NCI-H2171 treated with DMSO at 0.1 percent for 48 hours (cell line): ENCODE measurements at places on chromosomes 7 and 10.

GRCh38 chr7:101081432-101081831 lies 3.8 kb upstream of the TRIM56 start:
- no peak for DNase-seq

DNA sequence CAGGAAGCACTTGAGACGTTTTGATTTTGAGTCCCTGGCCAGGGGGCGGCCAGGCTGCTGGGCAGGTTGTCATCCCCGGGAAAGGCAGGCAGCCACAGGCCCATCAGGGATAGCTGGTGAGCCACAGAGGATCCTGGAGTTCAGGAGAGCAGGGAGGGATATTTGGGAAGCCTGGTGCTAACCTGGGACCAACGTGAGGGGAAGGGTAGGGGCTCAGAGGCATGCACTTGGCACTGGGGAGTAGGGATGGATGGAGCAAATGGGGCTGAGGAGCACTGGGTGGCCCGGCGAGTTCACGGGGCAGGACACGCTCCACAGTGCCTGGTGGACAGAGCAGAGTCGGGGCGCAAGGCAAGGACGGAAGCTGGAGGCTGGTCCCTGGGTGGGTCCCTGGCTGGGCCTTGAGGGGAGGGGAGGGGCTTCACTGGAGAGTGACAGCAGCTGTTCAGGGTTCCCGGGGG lies 30.2 kb downstream of the LRRC27 start:
- DNase-seq = no peak

DNA sequence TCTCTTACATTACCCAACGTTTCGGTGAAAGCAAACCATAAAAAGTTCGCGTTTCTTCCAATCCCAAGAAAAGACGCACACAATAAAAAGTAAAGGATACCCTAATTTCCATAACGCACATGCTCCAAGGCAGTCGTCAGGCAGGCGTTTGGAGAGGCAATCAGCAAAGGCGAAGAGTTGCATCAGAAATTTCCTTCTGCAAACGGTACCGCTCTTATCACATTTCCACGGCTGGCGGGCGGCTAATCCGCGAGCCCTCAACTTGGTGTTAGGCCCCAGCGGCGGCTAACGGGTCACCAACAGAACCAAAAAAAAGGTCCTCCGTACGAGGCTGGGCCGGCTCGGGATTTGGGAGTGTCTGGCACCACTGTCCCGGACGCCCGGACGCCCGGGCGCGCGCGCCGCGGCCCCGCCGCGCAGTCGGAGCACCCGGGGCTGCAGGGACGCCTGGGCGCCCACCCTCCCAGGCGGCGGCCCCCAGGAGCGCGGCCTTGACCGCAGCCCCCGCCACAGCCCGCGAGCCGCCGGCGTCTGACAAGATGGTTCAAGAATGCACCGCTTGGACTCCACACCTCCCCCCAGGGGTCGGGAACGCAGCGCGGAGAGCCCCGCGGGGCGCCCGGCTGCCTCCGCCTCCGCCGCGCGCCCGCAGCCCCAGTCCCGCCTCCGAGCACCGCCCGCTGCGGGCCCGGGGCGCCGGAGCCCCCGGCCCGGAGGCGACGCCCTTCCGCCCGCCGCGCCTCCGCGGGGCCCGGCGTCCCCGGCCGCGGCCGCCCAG lies 9.8 kb upstream of the GRB10 start:
- no peak for DNase-seq

- no peak for DNase-seq
Observed at GRCh38 chr10:7107285-7107684, 303.5 kb downstream of the SFMBT2 start.

DNA sequence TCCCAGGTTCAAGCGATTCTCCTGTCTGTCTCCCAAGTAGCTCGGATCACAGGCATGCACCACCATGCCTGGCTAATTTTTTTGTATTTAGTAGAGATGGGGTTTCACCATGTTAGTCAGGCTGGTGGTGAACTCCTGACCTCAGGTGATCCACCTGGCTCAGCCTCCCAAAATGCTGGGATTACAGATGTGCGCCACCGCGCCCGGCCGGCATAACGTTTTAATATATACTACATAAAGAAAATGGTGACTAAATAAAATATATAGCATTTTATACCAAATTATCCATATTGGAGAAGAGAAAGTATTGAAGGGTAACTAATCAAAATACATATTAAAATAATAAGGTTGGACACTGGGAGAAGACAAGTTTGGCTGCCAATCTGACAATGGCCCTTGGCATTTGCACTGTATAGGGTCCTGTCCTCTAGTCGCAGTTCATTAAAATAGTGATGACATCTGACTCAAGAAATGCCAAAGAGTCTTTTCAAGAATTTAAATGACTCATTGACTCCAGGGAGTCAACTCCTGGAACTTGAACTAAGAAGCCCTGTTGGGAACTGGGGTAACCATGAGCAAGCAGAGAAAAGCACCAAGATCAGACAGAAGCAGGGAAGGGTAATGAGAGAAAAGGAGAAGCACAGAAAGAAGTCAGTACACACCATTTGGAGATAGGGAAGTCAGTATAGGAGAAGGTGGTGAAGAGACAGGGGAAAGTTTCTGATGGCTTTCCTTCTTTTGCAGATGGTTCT lies 91.1 kb downstream of the CH25H start:
- DNase-seq = no peak
